Activated naive CD4-positive, alpha-beta T cell treated with Interleukin-2 at 50 U/mL for 16 hours (primary cell): ENCODE measurements at places on chromosomes 3 and 15.

DNA sequence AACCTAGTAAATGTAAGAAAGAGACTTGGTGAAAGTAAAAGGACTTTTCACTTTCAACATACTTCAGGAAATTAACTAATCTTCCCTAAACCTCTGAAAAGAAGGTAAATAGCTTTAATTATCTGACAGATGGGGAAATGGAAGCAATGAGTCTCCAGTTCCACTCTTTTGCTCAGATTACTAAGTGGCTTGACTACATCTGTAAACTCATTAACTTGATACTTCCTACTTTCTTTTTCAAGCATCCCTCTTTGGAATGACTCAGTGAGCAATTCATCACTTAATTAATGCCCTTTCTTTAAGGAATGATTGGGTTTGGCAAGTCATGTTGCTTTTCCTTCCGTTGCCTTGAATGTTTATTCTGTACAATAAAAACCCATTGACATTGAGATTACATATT lies 234.2 kb downstream of the GRM7 start:
- no peak for DNase-seq

DNA sequence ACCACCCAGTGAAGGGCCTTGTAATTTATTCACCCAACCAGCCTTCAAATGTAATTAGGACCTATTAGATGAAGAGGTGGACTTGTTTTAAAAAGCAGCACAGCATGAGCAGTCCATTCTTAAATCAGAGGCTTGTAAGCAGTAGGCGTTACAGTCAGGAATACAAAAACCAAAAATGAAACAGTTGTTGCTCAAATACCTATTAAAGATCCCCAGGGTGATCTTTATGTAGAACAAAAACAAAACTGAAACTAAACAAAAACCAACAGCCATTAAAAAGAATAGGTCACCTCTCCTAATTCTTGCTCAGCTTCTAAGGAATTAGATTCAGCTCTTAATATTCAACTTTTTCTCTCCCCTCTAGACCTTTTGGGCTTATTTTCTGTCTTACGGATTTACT lies 104.9 kb upstream of the ST8SIA2 start:
- no peak for DNase-seq

- DNase-seq: no peak
These were observed 164.3 kb upstream of the LRIG1 start for GRCh38 chr3:66665021-66665695.

GRCh38 chr15:71532994-71533393 lies 277.4 kb upstream of the NR2E3 start:
- DNase-seq: no peak

- DNase-seq: no peak
These were observed 49.0 kb upstream of the SLC4A7 start for GRCh38 chr3:27533261-27533607.

DNA sequence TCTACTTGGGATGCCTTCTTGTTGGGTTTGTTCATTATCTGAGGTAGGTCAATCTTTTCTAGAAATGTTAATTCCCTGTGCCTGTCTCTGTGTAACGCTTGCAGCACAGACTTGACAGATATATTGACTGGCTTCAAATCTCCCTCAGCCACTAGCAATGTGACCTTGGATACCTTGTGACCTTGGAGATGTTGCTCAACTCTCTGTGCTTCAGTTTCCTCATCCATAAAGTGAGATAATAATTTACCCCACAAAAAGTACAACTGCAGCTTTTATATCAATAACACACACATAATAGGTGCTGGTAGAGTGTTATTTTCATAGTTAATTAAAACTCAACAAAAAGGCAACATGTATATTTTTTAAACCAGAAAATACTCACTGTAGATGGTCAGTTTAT lies 52.9 kb downstream of the SIDT1 start:
- no peak for DNase-seq

- DNase-seq: no peak
These were observed 54.4 kb downstream of the ACAP2 start for GRCh38 chr3:195388380-195388779.

DNA sequence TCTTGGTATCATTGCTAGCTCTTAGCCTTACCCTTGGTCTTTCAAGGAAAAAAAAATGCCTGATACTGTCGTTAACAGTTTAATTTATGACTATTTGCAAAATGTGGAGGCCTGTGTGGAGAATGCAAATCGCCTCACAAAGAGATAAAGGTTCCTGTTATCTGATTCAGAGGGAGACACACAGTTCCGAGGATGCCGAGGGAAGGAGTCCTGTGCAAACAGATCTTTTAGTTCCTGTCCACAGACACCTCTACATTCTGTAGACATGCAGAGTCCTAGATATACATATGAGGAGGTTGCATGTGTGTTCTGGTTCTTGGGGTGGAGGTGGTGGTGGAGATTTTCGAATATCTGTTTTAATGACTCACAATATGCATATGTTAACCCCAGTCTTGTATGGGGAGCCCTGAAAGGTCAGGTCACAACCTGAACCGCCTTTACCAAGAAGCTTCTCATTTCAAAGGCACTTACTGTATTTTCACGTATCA lies 5.7 kb downstream of the NR2F2 start:
- no peak for DNase-seq

DNA sequence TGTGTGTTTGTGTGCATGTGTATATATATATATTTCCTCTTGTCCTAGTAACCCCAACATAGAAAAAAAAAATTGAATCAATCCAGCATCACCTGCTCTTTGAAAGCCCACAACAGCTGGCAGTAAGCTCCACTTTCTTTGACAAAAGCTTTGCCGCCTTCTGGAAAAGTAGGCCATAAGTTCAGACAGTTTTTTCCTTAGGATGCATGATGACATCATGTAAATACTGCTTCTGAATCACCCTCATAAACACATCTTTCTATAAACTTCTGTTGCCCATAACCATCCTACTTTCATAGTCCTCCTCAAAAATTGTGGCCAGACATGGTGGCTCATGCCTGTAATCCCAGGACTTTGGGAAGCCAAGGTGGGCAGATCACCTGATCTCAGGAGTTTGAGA lies 67.4 kb downstream of the CSNK1G1 start:
- no peak for DNase-seq

GRCh38 chr3:194107107-194107506 lies 28.8 kb upstream of the HES1 start:
- peak; percentile 17 for DNase-seq

DNA sequence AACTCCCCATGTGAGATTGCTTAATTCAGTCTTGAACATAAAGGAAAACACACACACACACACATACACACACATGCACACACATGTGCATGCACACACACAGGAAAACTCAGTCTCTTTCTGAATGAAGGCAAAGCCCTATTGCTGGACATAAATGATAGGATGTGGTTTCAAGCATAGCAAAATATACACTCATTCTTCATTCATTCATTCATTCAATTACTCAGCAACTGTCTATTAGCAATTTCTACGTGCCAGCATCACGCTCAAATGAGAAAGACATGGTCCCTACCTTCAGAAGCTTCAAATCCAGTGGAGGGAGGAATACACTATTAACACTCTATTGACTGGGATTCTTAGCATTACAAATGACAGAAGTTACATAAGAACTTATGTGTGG lies 41.8 kb upstream of the UBE2E2 start:
- DNase-seq: no peak

- peak; percentile 65 for DNase-seq
These were observed 37.3 kb downstream of the ANP32A start for GRCh38 chr15:68783226-68784058.

DNA sequence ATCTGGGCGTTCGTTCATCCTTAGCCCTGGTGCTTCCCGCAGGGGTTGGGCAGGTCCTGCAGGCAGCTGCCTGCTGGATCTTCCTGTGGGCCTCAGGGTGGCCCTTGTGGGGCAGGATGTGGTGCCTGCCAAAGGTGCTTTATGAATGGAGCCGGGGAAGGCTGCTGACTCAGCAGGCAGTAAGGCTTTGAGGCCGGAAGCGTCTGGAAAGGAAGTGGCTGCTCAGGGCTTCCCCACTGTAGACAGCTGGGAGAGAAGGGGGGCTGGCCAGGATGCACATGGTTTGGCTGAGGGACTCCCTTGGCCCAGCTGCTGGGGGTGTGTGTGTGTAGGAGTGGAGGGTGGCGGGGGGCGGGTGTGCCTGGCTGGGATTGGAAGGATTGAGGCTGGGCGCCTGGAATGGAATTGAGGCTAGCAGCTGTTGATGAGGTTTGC lies 12.9 kb downstream of the CD276 start:
- DNase-seq: peak; percentile 74

GRCh38 chr15:100114100-100114499 lies 227.7 kb downstream of the ADAMTS17 start:
- no peak for DNase-seq

- no peak for DNase-seq
These were observed 284.0 kb upstream of the TBL1XR1 start for GRCh38 chr3:177481329-177481728.

- DNase-seq: no peak
These were observed 442.8 kb downstream of the FGF12 start for GRCh38 chr3:192284443-192285072.

- DNase-seq: no peak
These were observed 407.3 kb downstream of the NAALADL2 start for GRCh38 chr3:175266478-175266877.

- no peak for DNase-seq
These were observed 495.4 kb downstream of the OTOL1 start for GRCh38 chr3:161991901-161992540.

GRCh38 chr3:69695933-69696332 lies 43.3 kb upstream of the MITF start:
- DNase-seq: no peak

DNA sequence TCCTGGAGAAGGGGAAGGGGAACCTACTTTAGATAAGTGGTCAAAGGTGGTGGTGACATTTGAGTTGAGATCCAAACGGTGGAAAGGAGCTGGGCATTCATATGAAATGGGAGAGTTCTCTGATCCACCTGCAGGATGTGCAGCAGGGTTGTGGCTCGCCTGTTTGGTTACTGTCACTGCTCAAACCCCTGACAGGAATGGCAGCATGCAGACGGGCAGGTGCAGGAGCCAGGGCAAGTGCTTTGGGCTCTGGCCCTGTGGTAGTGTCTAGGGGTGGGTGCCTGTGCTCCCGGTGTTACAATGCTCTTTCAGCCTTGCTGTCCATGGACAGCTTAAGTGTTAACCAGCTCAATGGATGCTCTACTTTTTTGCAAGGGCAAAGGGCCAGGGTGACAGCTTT lies 18.5 kb downstream of the PAQR9 start:
- DNase-seq: no peak

- DNase-seq: peak; percentile 44
These were observed 28.9 kb upstream of the ICE2 start for GRCh38 chr15:60507596-60508424.

- DNase-seq: no peak
These were observed 389.3 kb downstream of the IL20RB start for GRCh38 chr3:137347132-137347531.

DNA sequence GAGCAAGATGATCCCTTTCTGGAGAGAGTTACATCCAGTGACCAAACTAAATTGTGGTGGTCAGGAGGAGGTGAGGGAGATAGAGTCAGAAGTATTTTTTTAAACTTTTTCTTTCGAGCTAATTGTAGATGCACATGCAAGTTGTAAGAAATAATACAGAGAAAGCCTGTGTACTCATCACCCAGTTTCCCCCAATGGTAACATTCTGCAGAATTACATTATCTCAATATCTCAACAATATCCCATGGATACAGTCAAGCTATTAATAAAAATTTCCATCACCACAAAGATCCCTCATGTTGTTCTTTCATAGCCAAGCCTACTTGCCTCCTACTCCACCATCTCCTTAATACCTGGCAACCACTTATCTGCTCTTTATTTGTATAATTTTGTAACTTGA lies 3.3 kb upstream of the TMEM45A start:
- no peak for DNase-seq

GRCh38 chr3:80159990-80160506 lies 392.2 kb upstream of the ROBO1 start:
- no peak for DNase-seq

GRCh38 chr3:51637941-51638471 lies 33.0 kb upstream of the TEX264 start:
- DNase-seq: peak; percentile 3

DNA sequence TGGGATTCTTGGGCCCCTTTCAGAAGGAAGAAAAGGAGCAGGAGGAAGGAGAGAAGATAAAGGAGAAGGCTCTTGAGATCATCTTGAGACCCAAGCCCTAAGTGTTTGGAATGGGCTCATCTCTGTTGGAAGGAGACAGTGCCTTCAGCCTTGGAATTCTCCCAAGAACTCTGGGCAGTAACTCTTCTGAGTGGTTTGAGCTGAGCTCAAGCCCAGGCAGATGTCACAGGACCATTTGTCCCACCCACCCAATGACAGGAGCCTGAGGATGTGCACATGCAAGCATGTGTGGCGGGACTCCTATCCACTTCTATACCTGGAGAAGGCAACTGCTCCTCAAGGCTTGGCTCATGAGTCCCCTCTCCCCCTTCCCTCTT lies 14.6 kb upstream of the TMEM40 start:
- no peak for DNase-seq

DNA sequence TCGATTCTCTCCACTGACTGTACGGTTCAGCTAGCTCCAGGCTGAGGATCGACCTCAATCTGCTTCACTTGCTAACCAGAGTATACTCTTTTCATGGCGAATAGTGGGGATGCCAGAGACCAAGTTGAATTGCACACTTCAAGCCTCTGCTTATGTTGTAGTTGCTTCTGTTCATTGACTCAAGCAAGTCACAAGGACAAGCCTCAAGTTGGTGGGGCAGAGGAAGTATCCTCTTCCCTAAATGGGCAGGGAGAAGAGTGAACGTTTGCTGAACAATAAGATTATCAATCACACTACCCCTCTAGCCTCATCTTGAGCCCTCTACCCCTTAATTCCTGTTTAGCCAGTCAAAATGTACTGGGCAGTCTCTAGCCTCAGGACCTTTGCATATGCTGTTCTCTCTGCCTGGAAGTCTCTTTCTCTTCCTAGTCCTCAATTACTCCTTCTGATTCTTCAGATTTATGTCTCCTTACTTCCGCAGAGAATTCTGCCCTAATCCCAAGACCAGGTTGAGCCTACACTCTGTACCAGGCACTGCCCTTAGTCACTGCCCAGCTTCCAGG lies 390.4 kb upstream of the PROK2 start:
- no peak for DNase-seq

DNA sequence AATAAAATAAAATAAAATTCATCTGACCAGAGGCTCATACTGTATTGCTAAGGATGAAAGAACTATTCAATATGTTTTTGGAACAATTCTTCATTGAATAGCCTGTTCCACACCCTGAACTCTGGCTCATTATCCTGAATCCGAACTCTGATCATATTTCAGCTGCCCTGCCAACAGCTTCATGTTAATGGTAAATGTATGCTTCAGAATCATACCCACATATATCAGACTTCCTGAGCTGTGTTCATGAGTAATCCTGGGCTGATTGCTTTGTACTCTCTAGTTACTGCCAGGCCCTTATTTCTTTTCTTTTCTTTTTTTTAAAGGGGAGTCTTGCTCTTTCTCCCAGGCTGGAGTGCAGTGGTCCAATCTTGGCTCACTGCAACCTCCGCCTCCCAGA lies 11.8 kb downstream of the INO80 start:
- no peak for DNase-seq

GRCh38 chr3:119405315-119405714 lies 58.1 kb downstream of the TMEM39A start:
- DNase-seq: no peak

- DNase-seq: no peak
These were observed 43.0 kb upstream of the HEG1 start for GRCh38 chr3:125098611-125099291.
